Choroid plexus epithelial cell (primary cell): ENCODE measurements at places on chromosomes 1 and 21.

DNA sequence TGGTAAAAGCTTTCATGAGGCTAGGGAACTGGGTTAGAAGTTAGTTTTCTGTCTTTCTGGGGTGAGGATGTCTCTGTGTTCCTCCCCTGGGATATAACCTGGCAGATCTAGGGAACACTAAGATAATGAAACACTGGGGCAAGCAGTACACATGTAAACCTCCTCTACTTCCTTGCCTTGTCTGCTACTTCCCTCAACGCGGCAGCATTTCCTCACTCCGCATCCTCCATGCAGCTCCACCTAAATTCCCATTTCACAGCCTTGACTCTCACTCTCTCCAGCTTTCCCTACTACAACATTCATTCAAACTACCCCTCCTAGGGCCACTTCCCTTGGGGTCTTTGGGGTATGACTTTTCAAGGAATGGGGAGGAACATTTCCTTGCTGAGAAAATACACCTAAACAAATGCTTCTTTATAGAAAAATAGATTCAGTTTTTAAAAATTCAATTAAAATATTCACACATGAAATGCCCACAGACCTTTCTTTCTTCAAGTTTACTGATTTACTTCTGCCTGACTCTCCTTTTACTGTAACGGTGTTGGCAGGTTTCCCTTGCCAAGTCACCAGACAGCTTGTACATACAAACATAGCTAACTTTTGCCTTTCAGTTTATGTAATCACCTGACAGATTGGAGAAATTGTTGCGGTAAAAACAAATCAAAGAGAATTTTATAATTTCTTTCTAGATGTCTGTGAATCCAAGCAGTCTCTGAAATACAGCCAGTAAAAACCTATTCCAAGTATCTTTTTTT, 90.1 kb downstream of the TNFSF18 start:
- peak; percentile 77 for DNase-seq

GRCh38 chr1:50308878-50309277, 114.4 kb downstream of the DMRTA2 start:
- DNase-seq, result peak; percentile 16

GRCh38 chr1:147676311-147677085, 6.2 kb upstream of the ACP6 start:
- DNase-seq, result peak; percentile 70

GRCh38 chr1:111867868-111868440, 112.3 kb downstream of the DDX20 start:
- DNase-seq, result no peak

GRCh38 chr1:76601465-76601864, 265.8 kb upstream of the ST6GALNAC5 start:
- no peak for DNase-seq

- no peak for DNase-seq
These were observed 3.8 kb downstream of the AIRE start for GRCh38 chr21:44289381-44290010.

GRCh38 chr1:180611016-180611930, 20.5 kb upstream of the XPR1 start:
- no peak for DNase-seq

DNA sequence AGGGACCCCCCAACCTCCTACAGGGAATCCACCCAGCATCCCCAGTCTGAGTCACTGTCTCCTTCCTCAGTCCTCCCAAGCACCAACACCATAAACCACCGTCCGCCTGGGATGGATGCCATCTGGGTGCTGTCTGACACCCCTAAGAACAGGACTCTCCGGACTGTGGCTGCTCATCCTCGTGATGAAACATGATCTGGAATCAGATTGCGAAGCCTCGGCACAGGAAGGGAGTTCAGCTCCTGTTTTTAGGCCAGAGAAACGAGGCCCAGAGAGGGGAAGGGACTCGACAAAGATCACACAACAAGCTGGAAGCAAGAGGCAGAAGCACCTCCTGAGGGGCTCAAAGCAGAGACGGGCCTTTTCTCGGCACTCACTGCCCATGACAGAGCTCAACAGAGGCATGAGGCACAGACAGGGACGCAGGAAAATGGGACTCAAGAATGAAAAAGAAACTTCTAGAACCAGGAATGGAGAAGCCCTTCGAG, 8.4 kb downstream of the KCNN3 start:
- DNase-seq, result peak; percentile 84

DNA sequence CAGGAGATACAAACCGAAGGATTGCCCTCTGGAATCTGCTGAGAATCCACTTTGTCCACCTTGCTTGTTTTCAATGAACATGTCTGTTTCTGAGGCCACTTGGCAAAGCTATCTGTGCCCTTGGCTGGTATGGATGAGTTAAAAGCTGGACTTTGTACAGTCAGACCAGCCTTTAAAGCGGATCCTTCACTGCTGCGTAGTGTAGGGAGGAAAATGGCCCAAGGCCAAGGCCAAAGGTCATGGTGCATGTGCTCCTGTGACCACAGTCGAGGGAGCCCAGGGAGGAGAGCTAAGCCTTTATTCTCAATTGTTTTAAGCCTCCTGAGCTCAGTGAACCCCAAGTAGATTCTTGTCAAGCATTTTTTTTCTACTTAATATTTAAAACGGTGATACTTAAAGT, 37.0 kb downstream of the KCNJ15 start:
- no peak for DNase-seq

DNA sequence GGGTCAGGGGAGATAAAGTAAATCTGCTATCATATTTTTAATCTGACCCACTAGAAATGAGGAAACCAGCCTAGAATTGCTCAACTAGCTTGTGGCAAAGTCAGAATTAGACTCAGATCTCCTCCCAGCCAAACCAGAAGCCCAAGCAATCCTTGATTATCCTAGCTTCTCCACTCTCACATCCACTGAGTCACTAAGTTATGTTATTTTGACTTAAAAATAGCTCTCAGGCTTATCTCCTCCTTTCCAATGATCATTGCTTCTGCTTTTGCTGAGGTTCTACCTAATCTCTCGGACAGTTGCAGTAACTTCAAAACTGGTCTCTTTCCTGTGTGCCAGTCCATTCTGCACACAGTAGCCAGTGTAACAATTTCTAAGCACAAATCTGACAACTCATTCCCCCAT, 22.9 kb downstream of the OVAAL start:
- peak; percentile 15 for DNase-seq

DNA sequence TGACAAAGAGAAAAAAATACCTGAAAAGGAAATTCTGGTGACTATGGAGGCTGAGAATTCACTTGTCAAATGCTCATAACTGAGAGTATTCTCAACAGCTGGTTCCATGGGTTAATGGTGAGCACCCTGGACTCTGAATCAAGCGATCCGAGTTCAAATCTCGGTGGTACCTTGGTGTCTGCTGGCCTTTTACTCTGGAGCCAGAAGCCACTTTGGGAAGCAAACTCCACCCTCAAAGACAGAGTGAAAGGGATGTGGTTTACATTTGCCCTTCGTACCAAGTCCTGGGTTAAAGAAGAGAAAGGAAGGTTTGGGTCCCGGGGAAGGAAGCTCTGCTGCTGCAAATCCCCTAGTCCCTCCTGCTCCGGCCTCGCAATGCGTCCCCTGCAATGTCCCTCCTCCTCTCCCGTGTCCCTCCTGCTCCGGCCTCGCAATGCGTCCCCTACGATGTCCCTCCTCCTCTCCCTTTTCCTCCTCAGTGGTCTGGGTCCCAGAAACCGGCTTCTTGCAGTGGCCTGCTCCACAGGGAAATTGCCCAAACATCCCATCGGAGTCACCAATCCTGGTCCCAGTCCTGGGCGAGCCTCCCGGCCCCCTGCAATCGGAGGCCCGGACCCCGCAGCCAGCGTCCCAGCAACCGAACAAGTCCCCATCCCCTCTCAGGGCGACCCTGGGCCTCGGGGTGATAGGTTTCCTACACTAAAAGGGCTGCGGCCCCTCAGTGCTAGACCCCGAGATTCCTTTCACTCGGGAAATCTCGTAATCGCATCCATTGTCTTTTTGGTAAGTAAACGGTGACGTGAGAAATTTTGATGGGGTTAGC, 129.4 kb downstream of the PPIAL4G start:
- DNase-seq, result peak; percentile 82

- no peak for DNase-seq
These were observed 93.9 kb downstream of the STUM start for GRCh38 chr1:226642421-226642820.

DNA sequence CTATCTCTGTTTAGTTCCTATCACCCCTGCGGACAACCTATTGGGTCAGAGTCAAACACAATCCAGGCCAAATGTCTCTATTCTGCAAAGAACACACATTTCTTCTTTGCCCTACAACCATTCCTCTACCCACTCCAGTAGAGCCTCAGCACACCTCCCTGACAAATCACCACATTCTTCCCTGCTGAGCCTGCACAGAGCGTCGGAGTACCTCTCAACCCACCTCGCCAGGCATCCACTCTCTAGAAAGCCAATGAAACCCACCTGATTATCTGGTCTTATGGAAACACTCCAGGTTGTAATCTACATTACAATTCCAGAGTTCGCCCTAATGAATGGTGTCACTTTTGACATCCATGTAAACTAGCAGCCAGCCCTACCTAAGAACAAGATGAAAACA, 47.1 kb downstream of the RGS5 start:
- no peak for DNase-seq
